Ammon's horn (tissue), 1 donor: ENCODE measurements at places on chromosomes 2 and 18.

DNA sequence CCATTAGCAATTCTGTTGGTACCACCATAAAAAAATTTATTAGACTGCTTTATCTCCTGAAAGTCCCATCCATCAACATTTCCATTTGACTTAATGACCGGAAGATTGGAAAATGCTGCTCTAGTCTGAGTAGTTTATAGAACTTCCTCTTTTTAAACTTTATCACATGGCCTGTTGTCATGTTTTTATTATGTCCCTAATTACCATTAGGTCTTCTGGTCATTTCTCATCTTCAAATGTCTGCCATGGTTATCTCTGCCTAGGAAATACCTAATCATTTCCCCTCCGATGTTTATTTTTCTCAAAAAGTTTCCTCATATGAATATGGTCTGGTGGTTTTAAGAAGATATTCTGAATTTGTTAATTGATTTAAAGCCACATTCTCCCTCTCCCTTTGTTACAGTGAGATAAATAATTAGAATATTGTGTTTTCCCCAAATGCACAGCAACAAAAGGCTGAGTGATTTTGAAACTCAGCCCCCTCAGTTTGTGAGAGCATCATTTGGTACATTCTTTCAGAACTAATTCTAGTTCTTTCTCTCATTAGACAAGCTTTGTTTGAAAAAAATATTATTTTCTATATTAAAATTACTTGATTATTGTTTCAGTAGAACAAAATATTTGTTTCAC lies 317.1 kb upstream of the ST6GAL2 start:
- DNase-seq = no peak

DNA sequence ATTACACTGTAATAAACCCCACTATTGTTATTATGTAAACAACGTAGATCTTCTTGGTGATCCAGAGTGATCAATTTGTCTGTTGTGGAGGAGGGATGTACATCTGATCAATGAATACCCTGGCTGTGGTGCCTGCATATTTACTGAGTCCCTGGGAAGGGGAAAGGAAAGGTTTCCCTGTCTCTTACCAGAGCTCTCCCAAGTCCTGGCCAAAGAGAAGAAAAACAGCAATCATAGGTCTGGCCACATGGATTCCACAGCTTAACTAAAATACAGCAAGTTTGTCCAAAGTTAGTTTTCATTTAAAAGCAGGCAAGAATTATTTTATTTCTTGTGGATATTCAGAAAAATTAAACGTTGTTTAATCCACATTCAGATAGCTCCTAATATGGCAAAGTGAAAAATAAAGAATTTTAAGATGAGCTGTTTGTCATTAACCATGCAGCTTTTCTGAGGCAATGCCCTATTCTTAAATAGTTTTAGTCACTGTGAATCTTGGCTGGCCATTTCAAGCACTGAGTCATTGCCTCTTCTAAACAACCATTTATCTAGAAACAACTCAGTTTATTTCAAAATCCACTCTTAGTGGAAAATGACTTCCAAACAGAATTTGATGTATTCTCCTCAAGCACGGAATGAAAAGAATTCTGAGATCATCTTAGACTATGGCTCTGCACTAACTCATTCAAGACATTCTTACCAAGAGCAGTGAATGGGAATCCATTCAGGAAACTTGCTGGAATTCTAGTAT lies 1004.4 kb upstream of the CDH2 start:
- DNase-seq = no peak

GRCh38 chr2:50851886-50852285 lies 180.0 kb downstream of the NRXN1 start:
- DNase-seq = no peak

GRCh38 chr2:203718087-203718486 lies 11.6 kb downstream of the CD28 start:
- no peak for DNase-seq

- peak; percentile 63 for DNase-seq
Measured at GRCh38 chr2:170486730-170487129, 228.4 kb upstream of the SP5 start.
